ENCODE measurements at places on chromosomes 5 and 9.

- no peak for DNase-seq
These were observed 21.9 kb downstream of the MAMDC2 start for GRCh38 chr9:70065572-70065971.

DNA sequence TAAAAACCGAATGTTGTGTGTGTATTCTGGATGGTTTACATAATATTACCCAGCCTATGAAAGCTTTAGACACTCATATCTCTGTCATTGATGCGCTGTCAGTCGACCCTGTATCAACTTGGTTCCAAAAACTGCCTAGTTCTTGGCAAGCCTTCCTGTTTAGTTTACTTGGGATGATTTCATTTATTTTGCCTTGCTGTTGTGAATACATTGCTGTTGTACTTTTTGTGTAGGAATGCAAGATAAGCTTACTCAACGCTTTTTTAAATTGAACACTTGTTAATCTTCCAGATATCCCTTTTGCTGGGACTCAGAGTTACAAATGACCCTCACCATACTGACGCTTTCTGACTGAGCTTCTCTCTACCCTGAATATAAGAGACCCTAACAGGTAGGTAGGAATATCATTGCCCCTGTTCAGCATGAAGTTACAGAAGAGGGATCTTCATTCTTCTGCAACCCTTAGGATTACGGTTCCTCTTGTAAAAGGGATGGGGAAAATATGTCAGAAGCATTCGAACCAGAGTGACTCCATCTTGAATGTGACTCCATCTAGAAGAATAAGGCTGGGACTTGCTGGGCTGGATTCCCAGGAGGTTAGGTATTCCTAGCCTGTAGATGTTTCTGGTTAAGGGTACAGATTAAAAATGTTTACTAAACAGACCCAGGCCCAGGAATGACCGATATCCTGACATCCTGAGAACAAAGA is 13.7 kb upstream of the PAIP1 start:
- DNase-seq: no peak

DNA sequence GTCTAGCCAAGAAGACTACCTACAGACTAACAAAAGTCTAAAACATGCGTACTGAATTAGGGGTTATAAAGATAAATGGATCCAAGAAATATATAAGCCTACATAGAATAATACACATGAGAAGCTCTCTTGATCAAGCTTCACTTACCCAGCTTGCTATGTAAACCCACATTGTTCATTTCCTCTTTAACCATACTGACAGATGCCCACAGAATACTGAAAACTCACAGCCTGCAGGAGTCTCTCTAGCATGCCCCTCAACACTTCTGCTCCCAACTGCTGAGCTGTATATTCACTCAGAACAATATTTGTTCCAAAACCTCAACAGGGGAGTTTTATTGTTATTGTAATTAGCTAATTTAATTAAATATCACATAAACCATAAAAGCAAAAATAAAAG is 52.4 kb downstream of the RFX3 start:
- no peak for DNase-seq

DNA sequence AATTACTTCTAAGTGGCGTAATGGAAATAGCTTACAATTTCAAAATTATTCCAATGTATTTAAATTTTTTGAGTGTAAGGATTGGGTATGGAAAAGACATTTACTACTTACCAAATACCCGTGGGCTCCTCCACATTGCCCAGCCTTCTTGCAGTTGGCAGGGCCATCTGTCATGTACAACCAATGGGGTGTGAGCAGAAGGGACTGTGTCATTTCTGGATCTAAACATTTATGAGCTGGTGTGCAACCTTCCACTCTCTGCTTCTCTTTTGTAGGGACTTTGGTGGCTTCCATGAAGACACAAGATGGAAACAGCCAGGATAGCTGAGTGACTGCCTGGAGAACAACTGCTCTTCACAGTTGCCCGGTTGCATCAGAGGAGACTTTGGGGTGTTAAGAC is 40.8 kb downstream of the FRMD3 start:
- DNase-seq: no peak

GRCh38 chr9:137297966-137298365 is 4.1 kb downstream of the NRARP start:
- DNase-seq: no peak

DNA sequence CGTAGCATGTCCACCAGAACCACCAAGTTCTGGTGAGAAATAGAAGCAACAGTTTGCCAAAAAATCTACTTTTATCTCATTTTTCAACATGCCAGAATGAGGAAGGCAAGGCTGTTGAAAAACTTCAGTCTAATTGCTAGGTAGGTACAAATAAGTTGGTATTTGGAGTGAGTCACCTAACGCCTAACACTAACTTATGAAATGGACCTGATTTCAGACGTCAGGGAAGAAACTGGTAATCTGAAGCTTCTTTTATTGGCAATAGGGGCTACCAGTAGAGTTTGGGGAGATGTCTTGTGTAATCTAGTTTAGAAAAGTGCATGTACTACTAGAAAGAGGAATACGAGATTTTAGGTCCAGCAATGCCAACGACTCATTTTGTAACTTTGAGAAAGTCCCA is 4.4 kb upstream of the PDE6A start:
- DNase-seq: no peak

GRCh38 chr5:30050056-30050815 is 1143.2 kb upstream of the CDH6 start:
- no peak for DNase-seq

GRCh38 chr9:107751567-107752210 is 262.1 kb upstream of the KLF4 start:
- no peak for DNase-seq

- no peak for DNase-seq
These were observed 13.5 kb downstream of the RLN1 start for GRCh38 chr9:5326187-5326586.

DNA sequence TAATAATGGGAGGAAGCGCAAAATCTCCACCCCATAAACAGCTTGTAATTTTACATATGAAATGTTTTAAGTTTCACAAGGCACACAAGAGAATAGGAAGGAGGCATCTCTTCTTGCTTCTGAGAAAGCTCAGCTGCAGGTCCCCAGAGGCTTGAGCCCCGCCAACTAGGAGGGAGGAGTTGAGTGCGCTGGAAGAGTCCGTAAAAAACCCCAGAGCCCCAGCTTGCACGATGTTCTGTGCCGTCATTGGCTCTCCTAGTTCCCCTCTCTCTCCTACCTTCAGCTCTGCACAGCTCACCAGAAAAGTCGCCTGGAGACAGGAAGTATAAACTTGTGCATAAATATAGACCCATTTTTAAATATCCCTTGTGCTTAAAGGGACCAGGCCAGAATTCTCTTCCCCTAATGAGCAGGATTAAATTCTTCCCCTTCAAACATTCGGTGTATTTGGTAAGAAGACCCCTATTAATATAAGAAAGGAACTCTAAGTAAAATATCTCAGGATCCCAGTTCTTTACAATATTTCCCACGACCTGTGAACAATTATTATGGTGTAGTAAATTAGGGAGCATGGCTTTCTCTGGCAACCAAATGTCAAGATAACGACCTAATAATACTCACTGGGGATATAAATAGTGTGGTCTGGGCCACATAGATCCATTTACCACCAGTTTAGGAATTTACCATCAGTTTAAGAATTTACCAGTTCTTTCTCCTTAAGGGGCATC is 13.7 kb downstream of the GLRX start:
- no peak for DNase-seq

DNA sequence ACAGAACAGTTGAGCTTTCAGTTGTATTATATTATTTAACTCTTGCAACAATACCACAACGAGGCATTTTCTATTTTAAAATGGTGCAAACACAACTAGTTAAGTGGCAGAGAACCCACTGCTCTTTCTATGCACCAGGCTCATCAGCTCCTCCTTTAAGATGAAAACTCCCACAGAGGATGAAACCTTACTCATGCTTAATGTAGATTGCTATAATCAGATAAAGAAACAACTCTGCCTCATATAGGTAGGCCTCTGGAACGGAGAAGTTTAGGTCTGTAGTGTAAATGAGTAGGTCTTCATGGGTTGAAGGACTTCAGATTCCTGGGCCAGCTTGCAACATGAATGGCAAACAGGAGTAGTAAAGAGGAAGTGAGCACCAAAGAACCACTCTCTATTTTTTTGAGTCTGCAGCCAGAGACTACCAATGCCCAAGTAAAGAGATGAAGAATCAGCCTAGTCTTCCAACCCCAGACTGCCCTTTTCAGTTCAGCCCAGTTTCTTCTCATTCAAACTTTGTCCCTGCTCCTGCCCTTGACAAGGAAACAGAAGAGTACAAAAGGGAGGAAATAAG is 33.9 kb downstream of the HACD4 start:
- DNase-seq: no peak

- DNase-seq: no peak
These were observed 8.4 kb downstream of the LHX2 start for GRCh38 chr9:124019771-124020519.

DNA sequence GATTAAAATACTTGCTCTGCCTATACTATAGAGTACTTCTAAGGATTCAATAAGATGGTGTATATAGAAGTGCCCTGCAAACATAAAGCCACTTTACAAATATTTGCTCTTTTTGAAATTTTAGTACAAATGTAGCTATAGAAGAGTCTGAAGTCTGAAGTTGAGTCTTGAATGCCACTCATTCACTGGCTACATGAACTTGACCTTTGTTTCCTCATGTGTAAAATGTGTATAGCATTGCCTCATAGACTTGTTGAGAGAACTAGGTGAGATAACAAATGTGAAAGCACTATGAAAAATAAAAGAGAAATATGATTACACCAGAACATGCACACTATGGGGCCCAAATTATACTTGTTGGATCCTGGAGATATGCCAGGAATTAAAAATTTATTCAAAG is 244.7 kb downstream of the SEC61B start:
- DNase-seq: no peak

DNA sequence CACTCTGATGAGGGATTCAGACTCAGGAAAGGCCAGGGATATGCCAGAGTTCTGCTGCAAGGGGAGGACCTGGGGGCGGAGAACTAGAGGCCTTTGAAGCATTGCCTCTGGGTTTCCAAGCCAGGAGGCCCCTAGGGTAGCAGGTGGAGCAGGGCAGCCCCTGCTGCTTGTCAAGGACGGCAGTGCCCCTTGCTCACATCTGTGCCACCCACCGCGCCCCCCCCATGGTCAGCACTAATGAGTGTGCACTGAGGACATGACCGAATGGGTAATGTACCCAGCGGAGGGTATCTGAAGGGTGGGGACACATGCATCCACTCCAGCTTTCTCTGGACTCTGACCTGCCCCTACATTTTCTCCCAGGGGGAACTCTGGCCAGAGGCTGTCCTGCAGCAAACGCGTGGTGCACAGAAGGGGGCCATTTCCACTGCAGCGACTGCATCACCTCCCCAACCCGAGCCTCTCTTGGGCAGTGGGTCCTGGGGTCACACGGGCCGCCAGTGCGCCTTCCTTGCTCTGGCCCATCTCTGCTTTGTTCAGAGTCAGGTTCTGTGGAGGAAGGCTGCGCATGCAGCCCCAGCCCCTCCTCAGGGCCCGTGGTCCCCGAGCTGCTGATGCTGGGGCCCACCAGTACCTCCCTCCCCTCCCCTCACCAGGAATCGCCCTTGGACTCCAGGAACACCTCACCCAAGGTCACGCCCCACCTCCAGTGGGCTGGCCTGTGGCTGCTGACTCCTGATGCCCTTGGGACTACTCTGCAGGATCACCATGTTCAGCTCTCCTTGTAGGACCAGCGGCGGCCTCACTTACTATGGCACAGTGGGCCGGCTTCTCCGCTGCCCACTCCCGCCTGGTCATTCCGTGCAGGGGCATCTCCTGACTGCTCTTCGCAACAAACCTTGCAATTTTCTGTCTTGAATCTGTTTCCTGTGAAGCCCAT is 31.2 kb downstream of the STC2 start:
- DNase-seq: no peak

DNA sequence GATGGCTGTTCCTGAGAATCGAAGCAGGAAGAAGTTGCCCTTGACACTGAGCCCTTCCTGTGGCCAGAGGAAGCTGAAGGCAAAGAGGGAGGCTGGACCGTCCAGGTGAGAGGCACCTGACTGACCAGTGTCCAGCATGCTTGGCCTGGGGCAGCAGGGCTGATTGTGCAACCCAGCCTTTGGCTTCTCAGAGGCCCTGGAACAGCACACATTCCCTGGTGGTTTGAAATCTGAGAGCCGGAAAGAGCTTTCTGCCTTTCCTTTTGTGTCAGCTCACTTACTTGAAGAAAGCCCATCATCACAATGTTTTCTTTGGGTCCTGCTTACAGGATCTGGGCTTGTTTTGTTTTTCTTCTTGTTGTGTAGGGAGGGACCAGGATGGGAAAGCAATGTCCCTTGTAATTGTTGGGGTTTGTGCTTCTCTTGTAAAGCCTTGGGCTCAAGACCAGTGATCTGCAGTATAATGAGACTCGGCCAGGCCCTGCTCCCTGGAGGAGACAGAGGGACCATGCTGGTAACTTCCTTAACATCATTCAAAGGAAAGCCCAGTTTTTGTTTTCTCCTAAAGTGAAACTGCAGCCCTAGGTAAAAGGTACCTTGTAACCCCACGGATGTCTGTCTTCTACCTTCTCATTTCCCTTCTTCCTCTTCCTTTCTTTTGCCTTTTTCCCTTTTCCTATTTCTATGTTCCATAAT is 213.7 kb downstream of the NXNL2 start:
- no peak for DNase-seq

DNA sequence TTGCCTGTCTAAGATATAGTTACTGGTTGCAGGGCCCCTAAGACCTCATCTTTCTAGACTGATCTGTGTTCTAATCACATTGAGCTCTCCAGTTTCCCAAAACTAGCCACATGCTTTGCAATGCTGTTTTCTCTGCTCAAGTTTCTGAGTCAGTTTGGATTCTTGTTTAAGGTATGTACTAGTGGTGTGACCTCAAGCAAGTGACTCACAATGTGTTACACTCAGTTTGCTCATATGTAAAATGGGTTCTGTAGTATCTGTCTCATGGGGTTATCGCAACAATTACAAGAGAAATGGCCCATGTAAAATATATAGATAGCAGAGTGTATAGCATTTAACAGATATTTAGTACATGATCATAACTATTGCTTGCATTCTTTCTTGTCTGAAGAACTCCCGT is 153.1 kb upstream of the ELL2 start:
- no peak for DNase-seq
